Stimulated activated CD4-positive, alpha-beta T cell treated with anti-CD3 and anti-CD28 coated beads, Interleukin-4, amount 100 ng/mL, for 4 hours (primary cell): ENCODE measurements at places on chromosomes 11 and 22.
A peak's percentile ranks its signal among the peaks of the same experiment; 100 is the strongest.

GRCh38 chr11:35927104-35927503, 16.8 kb upstream of the LDLRAD3 start:
- no peak for DNase-seq

DNA sequence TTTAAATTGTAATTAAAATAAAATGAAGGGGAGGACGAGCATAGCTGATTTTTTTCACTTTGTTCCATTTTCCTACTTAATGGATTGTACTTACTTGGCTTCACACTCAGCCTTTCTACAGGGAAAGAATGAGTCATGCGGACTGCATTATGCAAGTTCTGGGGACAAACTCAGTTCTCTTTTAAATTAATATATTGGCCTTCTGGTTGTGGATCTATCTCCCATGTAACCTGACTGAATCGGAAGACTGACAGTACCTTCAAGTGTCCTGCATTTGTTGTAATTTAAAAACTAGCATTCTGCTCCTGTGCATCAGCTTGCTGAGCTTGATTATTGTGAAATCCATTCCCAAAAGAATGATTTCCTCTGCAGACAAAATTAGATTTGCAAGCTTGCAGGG, 12.2 kb downstream of the OR8D1 start:
- DNase-seq = no peak

DNA sequence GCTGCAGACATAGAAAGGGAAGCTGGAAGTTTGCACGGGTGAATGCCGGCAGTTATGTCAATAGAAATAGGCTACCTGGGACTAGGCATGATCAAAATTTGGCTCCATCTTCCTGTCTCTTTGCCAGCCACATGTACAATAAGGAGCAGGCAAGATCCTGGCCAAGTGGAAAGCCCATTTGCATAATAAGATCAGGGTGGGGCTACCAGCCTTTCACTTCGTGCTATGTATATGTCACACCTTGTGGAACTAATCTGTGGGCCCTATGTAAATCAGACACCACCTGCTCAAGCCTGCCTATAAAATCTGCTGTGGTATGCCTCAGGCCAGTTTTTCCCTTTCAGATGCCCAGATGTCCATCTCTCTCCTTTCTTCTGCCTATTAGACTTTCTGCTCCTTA, 79.3 kb upstream of the DRD2 start:
- no peak for DNase-seq

- no peak for DNase-seq
Observed at GRCh38 chr11:19985111-19985510, 175.2 kb downstream of the DBX1 start.

GRCh38 chr22:43467216-43467940, 55.6 kb downstream of the MPPED1 start:
- no peak for DNase-seq

GRCh38 chr11:132456751-132457328, 1075.5 kb downstream of the OPCML start:
- no peak for DNase-seq

- DNase-seq = no peak
Observed at GRCh38 chr22:44924710-44925109, 85.1 kb downstream of the PHF21B start.

GRCh38 chr11:20161923-20162744, 1.9 kb upstream of the DBX1 start:
- no peak for DNase-seq

DNA sequence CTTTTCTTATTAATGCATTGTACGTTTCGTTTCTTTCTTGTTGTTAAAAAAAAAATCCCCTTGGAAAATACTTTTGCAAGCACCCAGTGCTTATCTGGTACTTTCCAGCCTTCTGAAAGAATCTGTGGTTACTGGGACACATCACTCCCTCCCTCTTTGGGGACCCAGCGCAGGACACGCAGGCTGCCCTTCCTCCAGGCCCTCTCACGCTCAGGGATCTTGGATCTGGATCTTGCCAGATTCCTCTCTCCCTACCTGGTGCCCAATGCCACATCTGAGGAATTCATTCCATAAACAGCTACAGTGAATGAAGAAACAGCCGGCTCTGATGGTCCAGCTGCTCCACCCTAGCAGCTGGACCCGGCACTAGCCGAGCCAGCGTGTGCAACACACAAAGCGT, 55.7 kb downstream of the PHF21B start:
- no peak for DNase-seq

- DNase-seq = no peak
Observed at GRCh38 chr11:13109616-13110015, 100.5 kb downstream of the RASSF10 start.

DNA sequence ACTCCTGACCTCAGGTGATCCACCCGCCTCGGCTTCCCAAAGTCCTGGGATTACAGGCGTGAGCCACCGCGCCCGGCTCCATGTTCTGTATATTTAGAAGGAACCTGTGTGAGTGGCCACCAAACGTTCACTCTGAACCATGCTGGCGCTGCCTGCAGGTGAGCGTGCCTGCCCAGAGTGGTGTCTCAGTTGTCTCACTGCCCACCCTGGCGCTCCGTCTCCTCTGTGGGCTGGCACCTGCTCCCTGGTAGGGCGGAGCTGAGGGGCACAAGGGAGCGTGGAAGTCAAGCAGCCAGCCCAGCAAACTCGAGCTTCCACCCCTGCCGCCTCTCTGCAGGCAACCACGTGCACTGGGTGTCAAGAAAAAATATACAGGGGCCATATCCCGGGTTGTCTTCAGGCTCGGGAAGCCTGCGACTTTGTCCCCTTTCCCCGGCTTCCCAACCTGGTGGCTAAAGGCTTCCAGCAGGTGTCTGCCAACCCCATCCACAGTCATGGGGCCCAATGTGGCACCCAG, 16.7 kb downstream of the TXN2 start:
- DNase-seq = no peak

DNA sequence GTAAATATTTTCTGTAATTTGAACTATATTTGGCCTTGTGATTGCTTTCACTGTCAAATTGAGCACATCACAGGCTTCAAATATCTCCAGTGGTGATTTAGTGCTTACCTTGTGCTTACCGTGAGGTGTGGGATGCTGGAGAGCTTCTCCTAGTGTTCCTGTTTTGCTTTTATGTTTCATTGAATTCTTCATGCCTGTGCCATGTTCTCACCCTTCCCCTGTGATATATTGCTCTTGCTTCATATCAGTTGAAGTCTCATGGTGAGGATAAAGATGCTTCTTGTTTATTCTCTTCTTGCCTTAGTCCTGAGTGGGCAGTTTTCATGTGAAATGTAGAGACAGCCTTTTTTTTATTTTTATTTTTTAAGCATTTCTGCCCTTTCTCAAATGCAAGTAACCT, 198.0 kb upstream of the PDGFD start:
- DNase-seq = no peak

GRCh38 chr11:119476666-119477331, 53.8 kb upstream of the THY1 start:
- no peak for DNase-seq

- no peak for DNase-seq
Observed at GRCh38 chr11:114308689-114309089, 12.5 kb downstream of the NNMT start.

DNA sequence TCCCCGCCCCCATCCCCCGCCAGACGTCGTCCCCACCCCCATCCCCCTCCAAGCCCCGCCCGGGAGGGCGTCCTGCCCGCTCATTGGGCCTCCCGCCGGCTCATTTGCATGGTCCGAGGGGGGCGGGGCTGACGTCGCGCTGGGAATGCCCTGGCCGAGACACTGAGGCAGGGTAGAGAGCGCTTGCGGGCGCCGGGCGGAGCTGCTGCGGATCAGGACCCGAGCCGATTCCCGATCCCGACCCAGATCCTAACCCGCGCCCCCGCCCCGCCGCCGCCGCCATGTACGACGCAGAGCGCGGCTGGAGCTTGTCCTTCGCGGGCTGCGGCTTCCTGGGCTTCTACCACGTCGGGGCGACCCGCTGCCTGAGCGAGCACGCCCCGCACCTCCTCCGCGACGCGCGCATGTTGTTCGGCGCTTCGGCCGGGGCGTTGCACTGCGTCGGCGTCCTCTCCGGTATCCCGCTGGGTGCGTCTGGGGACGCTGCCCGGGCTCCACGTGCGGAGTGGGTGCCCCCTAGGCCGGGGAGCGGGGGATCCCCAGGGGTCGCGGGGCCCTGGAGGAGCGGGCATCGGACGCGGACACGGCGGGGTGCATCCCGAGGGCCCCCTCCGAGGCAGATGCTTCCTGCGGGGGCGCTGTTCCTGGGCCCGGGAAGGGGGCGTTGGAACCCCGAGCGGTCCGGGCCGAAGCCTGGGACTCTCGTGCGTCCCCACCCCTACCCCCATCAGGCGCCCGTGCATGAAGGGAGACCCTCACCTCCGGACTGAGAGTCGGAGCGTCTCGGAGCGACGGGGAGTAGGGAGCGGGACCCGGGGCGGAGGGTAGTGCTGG, at the start of gene PNPLA3:
TSS of gene PNPLA3 (plus strand) at position 175 of the 834 bp plus-strand sequence. CDS start at position 282, 107 bp downstream.
- peak; percentile 79 for DNase-seq

DNA sequence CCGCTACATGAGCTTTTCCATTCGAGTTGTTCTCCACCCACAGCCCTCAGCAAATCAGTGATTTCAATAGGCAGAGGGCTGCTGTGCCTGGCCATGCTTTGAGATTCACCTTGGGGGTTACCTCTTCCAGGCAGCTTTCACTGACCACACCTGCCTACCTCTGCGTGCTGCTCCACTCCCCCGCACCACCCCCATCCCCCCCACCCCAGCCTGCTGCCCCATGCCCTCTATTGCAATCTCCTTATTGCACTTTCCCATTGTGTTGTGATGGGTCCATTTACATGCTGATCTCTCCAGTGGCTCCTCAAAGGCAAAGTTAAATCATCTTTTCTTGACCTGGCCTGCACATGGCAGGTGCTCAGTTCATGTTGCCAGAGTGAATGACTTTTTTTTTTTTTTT, 18.0 kb upstream of the POLA2 start:
- DNase-seq = no peak

DNA sequence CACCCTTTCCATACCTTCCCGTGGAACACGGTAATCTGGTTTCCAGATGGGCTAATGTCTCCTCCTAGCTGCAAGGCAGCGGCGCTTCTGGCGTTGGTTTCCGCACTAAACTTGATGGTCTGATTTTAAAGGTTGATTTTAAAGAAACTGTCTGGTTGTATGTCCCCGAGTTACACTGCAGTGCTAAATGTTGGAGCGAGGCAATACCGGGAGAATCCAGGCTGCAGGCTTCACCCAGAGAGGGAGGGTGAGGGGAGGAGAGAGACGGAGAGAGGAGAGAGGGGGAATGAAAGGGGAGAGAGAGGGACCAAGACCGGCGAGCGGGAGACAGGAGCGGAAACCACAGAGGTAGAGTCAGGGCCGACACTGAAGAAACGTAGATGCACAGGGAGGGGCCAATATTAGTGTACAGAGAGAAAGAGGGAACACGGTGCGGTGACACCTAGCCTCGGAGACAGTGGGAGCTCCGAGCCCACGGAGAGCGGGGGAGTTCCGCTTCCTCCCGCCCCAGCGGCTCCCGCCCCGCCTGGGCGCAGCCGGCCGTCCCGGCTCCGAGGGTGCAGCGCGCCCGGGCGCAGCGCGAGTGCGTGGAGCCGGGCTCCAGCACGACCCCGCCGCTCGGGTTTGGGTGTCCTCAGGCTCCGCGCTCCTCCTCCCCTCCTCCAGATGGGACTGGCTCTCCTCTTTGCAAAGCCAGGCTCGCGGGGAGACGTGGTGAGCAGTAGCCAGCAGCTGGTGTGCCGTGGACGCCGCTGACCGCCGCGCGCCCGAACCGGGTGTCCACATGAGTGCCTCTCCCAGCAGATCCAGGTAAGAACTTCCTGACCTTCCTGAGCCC, 71.9 kb upstream of the GRAMD1B start:
- no peak for DNase-seq

DNA sequence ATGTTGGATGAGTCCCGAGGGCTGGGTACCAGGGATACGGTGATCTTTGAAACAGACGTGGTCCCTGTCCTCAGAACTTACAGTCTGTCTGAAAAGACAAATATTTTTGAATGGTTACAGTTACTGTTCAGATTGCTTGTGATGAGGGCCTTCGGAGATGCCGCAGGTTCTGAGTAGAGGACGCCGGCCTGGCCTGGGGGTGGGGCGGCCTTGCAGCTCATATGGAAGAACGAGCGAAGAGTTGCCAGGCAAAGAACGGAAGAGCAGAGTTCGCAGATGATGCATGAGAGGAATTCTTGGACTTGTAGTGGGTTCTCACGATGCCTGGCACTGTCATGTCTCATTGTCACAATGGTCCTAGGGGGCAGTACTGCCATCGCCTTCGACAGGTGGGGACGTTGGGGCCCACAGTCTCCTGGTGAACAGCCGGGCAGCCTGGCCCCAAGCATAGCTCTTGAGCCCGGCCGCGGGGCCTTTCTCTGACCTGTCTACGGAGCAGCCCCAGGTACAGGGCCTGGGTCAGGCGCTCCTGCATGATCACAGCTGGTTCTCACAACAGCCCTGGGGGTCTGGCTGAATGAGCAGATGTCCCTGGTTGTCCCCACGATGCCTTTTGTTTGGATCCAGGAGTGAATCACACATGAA, 60.9 kb upstream of the PARVG start:
- no peak for DNase-seq

GRCh38 chr11:3202759-3203158, 15.9 kb downstream of the MRGPRG start:
- no peak for DNase-seq

GRCh38 chr11:19084661-19085315, 24.3 kb upstream of the MRGPRX2 start:
- DNase-seq = no peak

- no peak for DNase-seq
Observed at GRCh38 chr11:35197292-35197691, 58.3 kb downstream of the CD44 start.

- DNase-seq = no peak
Observed at GRCh38 chr22:27100789-27101188, 443.4 kb downstream of the MIAT start.

- no peak for DNase-seq
Observed at GRCh38 chr11:131906963-131907362, 536.5 kb downstream of the NTM start.

GRCh38 chr11:6567371-6567745, 36.1 kb downstream of the RRP8 start:
- DNase-seq = no peak

DNA sequence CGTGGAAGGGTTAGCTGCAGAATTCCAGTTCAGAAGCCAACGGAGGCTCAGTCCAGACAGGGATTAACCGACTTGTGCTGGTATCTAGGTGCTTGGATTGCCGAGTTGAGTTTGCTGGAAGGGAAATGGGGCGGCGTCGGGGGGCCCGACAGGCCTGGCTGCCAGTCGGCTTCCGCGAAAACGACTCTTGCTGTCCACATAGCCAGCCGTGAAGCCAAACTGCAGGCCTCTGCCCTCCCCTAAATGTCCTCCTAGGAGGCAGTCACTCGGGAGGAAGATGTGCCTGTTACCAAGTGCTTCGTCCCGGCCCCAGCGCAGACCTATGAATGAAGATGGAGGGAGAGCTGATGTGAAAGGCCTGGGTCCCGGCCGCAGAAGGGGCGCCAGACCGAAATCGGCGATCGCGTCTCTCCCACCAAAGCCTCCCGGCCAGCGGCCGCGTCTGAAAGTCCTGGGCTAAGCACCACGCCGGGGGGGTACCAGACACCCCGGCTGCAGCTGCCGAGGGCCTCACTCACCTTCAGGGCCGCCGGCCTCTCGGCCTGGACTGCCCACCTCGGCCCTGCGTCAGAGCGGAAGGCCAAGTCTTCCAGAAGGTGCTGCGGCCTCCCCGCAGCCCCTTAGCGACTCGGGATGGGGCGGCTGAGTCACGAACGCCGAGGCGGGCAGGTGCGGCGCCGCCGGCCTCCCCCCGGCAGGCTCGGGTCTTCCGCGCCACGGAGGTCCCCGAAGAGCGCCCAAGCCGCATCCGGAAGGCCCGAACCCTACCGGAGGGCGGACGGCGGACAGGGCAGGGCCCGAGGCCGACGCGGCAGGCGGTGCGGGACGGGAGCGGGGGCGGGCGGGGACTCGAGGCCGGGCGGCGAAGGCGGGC, 7.5 kb downstream of the DPAGT1 start:
- peak; percentile 61 for DNase-seq
